ENCODE measurements at places on chromosomes 12 and 14.

DNA sequence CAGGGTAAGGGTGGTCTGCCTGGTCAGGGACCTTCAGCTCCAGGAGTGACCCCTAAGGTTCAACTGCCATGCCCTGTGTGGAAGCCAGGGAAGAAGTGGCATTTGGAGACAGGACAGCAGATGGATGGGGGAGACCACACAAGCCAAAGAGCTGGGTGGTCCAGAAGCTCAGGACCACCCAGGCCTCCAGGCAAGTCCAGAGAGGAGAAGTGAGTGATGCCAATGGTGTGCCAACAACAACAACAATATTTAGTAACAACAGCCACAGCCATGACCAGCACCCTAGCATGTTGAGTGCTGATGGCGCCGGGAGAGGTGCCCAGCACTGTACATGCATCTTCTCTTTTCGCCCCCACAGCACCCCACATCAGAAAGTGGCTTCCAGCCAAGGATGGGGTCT is 113.7 kb downstream of the ESRRB start:
- DNase-seq, result no peak

- no peak for DNase-seq
These were observed 1027.6 kb downstream of the BCL11B start for GRCh38 chr14:98244162-98244948.

GRCh38 chr12:80373666-80374065 is 70.4 kb upstream of the PTPRQ start:
- DNase-seq, result no peak

DNA sequence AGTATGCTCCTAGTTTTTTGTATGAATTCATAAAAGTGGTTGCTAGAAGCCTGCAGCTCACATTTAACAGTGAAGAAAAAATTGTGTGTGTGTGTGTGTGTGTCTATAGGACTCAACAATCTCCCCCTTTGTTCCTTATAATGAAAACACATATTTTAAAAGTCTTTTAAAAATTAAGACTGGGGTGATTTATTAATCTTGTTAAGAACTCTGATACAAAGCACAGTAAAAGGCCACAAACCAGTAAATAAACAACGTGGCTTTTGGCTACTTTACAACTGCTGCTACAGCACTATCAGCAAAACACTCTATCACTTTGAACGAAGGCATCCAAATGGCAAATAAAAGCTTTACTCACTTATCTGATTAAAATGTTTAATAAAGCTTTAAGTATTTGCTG is 594 bp upstream of the VCPKMT start:
- DNase-seq, result no peak

DNA sequence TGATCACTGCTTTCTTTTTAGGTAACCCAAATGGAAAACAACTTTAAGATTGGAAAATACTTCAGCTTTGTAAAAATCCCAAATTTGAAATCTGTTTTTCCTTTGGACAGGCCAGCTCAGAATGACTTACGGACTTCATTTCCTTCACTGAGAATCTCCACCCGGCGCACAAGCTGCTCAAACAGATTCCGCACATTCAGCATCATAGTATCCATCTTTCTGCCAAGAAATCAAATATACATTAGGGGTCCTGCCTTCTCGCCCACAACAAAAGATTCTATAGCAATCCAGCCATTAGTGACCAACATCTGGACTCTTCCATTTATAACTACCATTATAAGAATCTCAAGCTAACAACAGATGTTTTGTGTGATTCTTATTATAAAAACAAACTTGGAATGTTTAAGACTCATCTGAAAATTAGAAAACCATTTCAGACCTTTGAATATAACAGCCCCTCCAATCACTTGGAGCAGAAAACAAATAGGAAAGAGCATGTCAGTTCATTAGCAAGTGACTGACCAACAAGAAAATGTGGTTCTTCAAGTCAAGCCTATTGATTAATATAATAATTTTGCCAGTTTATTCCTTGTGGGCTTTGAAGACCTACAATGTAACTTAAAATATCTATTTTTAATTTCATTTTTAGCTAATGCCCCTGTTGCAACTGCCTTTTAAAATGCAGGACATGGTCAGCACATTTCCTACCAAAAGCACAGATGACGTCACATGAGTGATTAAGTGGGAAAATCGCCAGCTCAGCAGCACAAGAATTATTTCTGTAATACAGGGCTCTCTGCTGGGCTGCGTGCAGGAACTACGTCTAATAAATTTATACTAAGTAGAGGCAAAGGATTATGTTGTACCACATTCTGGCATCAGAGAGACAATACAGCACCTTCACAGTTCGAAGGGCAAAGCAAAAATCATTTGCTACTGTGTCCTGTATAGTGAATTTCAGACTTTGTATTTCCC is 8.5 kb downstream of the RACGAP1 start:
- DNase-seq, result no peak

- DNase-seq, result no peak
These were observed 133.7 kb downstream of the PRIMA1 start for GRCh38 chr14:93654599-93654998.

- no peak for DNase-seq
These were observed 4.3 kb upstream of the ASB2 start for GRCh38 chr14:93980456-93981201.

DNA sequence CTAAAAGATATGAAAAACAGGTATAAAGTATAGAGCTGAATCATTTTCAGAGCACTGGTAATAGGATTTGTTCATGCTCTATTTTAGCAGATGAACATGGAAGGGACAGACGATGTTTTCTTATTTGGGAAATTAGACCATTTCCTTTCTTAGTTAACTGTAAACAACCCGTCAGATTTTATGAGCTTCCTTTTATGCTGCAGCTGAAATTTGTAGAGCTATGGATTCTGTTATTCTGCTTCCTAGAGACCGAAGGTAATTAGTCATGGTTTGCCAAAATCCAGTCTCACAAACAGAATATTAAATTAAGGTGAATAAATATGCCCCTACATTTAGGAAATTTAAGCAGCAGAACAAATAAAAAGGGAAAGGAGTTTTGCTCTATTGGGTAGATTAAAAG is 180.2 kb upstream of the SYT1 start:
- DNase-seq, result no peak

GRCh38 chr12:62912644-62913043 is 22.3 kb downstream of the PPM1H start:
- no peak for DNase-seq

GRCh38 chr14:33790996-33791395 is 159.9 kb downstream of the EGLN3 start:
- DNase-seq, result no peak

GRCh38 chr12:63353559-63353958 is 202.6 kb upstream of the AVPR1A start:
- DNase-seq, result no peak

DNA sequence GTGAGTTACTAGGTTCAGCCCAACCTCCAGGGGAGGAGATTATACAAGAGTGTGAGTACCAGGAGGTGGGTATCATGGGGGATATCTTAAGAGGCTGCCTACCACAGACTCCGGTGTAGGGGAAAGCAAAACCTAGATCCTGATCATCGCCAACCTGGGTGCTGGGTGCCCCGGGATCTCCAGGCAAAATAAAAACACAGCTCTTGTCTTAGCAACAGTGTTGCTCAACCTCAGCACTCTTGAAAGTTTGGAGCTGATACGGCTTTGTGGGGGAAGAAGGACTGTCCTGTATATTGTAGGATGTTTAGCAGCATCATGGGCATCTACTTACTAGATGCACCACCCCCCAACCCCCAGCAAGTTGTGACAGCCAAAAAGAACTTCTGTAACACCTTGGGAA is 74.5 kb downstream of the CCDC60 start:
- no peak for DNase-seq
